ENCODE measurements at places on chromosomes 5 and 9. TPM values are rescaled to one million over a fixed set of nuclear protein-coding genes. Genes with fewer than 3 reads are reported as not detected.
A peak's percentile ranks its signal among the peaks of the same experiment; 100 is the strongest.

- no peak for DNase-seq
These were observed 12.8 kb downstream of the NOTCH1 start for GRCh38 chr9:136532799-136533774.

DNA sequence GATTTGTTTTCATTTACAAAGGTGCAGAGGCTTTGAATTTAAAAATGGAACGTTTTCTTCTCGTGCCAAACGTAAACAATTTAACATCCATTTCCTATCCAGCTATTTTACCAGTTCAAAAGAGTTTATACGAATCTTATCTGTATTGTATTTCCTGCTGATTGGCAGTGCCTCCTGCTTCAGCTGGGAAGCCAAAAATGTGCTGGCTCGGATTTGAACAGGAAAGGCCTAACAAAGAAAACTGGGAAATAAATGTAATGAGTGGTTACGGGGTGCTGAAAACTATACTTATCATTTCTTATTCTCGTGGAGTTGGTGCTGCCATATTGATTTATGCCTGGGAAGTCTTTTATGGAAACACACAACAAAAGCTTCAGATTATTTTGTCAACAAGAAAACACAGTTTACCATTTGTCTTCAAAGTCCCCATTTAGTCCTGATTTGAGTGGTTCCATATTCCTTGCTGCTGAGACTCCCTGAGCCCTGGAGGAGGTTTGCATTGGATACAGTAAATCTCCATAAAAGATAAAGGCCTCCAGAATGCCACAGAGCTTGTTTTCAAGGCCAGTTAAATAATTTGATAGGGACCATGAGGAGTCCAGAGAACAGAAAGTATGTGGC, 507.4 kb downstream of the RASEF start:
- DNase-seq = no peak

PTPA gene
- 145 TPM for total RNA-seq

DNA sequence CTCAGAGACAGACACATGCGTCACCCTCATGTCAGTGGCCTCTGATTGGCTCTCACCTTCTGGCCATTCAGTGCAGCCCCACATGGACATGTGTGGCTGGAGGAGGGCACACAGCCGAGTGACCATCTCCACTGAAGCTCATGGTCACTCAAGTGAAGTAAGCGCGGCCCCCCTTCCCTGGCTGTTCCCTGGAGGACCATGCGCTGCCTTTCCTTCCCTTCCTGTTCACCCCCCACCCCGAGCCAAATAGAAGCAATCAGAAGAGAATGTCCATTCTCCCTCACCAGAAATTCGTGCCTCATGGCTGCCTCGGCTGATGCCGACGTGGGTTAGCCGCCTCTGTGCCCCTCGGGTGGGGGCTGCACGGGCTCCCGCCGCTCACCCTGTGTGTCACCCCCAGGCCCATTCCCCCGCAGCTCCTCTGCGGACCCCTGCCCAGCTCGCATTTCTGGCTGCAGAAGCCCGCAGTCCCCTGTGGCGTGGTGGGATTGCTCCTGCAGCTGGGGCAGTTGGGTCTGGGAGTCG, 12.5 kb upstream of the COL5A1 start:
- no peak for DNase-seq

TAF1L gene
- total RNA-seq = under 0.01 TPM

DNA sequence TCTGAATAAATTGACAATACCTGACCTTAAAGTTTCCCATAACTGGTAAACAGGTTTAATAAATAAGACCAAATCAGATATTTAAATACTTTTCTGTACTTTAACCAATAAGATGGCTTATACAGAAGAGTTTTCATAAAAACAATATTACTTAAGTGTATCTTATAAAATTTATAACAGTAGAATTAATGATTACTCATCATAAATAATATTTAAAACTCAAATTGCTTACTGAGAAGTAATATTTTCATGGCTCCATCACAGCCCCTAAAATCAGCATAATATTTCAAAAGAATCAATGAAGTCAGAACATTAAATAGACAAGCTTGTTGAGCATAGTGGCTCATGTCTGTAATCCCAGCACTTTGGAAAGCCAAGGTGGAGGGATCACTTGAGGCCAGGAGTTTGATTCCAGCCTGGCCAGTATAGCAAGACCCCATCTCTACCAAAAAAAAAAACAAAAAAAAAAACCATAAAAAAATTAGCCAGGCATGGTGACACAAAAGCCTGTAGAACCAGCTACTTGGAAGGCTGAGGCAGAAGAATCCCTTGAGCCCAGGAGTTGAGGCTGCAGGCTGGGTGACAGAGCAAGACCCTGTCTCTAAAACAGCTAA, 23.5 kb downstream of the HOMER1 start:
- no peak for DNase-seq

- DNase-seq = peak; percentile 44
These were observed 147.6 kb downstream of the AUH start for GRCh38 chr9:91214086-91214485.

DNA sequence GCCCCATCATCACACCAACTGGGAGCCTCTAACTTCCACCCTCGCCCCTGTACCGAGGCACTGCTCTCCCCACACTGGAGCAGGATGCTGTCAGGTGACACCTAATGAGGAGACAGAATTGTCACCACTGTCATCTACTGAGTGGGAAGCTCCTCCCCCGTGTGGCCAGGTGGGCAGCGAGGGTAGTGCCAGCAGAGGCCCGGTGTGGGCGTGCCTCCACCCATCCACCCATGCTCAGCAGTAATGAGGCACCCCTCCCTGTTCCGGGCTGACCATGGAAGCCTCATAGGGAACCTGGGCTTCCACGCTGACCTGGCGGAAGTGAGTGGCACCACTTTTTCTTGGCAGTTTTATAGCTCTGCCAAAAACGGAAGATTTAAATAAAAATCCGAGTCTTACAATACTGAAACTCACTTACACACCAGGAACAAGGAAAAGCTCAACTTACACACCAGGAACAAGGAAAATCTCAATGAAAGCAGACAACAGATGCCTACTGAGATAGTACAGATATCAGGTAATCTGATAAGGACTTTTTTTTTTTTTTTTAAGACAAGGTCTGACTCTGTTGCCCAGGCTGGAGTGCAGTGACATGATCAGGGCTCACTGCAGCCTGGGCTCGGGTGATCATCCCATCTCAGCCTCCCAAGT, 30.6 kb upstream of the ASS1 start:
- DNase-seq = no peak

- DNase-seq = no peak
These were observed 63.4 kb upstream of the WWC1 start for GRCh38 chr5:168227973-168228615.

DNA sequence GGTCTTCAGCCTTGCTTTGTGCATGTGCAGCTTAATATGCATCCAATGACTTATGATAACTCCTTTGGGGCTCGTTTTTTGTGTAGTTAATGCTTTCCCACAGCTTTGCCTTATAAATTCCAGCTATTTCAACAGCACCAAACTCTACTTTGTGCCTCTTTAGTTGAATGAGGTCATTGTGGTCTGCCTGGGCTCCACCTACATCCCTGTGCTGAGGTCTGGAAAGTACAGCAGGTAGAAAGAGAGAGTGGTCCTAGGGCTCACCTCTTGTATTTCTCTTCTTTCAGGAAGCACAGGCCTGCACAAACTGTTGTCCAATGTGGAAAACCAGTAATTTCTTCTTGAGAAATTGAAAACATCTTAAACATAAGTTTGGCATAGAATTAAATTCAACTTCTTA, 167.2 kb downstream of the XRCC4 start:
- DNase-seq = no peak

DNA sequence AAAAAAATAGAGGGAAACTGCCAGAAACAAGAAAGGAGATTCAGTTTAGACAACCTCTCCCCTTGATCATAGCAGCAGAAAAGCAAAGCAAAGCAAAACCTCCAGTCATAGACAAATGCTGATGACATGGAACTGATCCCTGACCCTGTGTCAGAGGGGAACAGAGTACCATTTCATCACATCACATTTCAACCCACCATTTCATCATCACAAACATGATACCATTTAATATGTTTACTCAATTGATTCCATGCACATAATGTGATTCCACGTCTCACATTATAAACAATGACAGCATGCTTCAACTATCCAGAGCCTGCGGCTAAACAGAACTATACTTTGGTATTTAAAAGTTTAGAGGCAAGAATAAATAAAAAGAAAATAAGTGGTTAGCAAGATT, 28.7 kb upstream of the ACOT12 start:
- DNase-seq = no peak

GRCh38 chr9:20562051-20562450, 60.2 kb downstream of the MLLT3 start:
- no peak for DNase-seq

DNA sequence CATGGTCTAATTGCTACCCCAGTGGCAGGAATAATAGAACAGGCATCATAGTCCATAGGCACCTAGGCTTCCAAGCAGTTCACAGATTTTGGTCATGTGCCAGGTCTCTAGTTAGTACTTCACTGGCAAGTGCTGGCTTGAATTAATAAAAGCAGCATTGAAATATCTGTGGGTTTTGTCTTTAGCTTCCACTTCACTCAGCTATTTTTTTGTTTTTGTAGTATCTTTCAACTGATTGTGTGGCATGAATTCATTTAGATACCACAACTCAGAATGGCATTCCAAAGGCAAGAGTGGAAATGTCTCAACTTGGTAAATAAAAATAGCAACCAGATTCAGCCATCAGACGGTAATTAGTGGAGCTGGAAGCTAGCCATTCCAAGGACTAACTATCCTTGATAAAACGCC, 27.9 kb upstream of the ITGA2 start:
- DNase-seq = no peak

OCLN gene
- total RNA-seq = 4.4 TPM

DNA sequence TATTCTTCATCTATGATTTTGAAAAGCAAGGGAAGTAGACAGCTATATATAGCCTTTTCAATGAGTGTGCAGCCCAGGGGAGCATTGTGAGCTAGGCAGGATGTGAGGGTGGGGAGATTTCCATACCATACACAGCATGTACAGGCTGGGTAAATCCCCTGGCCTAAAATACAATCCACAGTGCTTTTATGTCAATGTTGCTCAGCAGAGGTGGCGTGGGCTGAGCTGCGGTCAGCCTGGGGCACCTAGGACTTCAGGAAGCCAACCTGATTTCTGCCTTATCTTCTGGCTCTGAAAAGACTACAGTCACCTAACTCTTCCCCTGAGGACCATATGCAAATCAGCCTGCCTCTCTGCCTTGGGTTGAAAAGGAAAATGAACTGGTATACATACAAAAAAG, 6.3 kb upstream of the GARIN3 start:
- no peak for DNase-seq

SPEF2 gene
- total RNA-seq = 1.2 TPM

CDX1 gene
- not detected for total RNA-seq

DNA sequence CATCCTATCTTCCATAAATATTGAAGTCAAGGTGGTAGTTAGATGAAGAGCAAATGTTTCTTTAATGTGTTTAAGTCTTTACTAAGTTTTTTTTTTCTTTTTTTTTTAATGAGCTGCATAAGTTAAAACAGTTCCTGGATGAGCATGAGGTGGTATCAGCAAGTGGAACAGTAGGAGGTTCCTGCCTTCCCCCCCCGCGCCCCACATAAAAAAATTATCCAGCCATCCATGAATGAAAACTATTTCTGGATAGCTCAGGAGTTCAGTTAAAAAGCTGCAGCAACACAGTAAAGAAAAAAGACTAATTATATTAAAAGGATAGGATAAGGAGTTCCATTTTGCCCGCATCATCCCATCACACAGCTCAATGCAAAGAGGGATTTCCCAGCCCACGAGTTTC, 349.5 kb downstream of the CDH18 start:
- no peak for DNase-seq

FOXD4L4 gene
- total RNA-seq = 0.17 TPM

GRCh38 chr5:134509308-134510040, 16.0 kb upstream of the JADE2 start:
- DNase-seq = no peak

DNA sequence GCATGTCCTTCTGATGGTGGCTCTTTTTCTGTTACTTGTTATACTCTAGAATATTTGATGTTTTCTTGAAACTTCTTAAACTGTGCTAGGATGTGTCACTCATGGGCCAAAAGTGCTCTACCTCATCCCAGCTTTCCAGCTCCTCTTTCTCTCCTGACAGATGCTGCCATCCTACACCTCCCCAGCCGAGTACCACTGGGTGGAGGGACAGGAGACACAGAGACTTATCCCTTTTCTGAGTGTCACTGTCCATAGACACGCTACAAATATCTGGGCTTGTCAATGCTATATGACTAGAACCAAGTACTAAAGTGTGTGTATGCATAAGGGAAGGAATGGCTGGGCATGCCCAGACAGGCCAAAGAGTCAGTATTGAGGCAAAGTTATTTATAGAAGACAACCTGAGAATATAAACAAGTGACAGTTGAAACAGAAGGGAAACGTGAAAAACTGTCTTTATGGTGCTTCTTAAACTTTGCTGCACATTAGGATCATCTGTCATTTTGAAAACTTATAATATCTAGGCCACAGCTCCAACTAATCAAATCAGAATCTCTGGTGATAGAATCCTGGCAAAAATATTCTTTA, 188.0 kb downstream of the CARTPT start:
- no peak for DNase-seq

FOXD4L3 gene
- not detected for total RNA-seq

CXCL14 gene
- 0.09 TPM for total RNA-seq

GABBR2 gene
- 0.68 TPM for total RNA-seq

SYK gene
- not detected for total RNA-seq

- peak; percentile 69 for DNase-seq
These were observed 7.6 kb downstream of the SLC1A1 start for GRCh38 chr9:4497855-4498254.

- no peak for DNase-seq
These were observed 65.2 kb upstream of the PTPRD start for GRCh38 chr9:10678010-10678409.

Data from dermis blood vessel endothelial cell (primary cell).